Stimulated activated CD8-positive, alpha-beta memory T cell treated with anti-CD3 and anti-CD28 coated beads, Interleukin-12 subunit alpha, Interleukin-12 subunit beta, amount 100 ng/mL, for 4 hours (primary cell): ENCODE measurements at places on chromosomes 11 and 22.
A peak's percentile ranks its signal among the peaks of the same experiment; 100 is the strongest.

- DNase-seq: no peak
Measured at GRCh38 chr11:26134481-26135355, 197.2 kb upstream of the ANO3 start.

DNA sequence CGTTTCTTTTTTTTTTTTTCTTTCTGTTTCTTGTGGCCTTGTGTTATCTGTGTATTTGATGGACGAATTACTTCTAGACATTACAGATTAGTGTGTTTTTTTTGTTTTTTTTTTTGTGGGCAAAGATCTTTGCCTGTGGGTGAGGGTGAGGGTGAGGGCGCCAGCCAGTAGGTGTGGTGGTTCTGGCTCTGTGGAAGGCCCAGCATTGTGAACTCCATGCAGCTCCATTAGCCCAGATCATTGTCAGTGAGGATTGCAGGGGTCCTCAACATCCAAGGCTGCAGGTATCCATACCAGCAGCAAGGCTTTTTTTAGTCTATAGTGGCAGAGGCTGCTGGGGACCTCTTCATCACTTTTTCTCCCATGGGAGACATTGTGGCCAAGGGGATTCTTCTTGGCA, 13.7 kb downstream of the BIRC2 start:
- DNase-seq: no peak

- no peak for DNase-seq
Measured at GRCh38 chr11:118291477-118292135, 12.9 kb upstream of the CD3E start.

DNA sequence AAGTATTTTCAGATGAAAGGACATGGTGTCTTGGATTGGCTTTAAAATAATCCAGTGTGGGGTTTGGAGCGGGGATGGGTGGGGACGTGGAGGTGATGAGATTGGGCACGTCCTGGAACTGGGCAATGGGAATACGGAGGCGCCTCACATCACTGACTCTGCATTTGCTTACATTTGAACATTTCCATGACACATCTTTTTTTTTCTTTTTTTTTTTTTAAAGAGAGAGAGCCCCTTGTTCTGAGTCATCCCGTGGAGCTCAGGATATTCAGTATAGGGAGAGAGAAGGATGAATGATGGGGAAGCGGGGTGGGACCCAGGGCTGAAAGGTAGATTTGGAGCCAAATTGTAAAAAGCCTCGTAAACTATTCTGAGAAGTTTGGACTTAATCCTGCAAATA, 142.7 kb downstream of the FBXO7 start:
- no peak for DNase-seq

DNA sequence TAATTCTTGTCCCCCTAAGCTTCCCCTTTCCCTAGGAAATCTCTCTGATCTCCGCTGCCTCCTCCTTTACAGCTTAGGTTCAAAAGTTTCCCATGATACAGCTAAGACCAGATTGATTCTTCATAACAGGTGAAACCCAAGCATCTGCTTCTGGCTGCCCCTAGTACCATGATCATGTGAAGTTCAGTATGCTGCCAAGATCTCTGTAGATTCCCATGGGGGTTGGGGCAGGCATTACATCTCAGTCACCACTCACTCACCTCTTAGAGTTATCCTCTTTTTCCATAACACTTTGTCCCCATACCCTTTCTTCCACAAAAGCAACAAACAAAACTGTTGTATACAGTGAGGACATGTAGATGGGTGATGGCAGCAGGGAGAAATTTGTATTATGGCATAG, 44.0 kb downstream of the RRP8 start:
- no peak for DNase-seq

DNA sequence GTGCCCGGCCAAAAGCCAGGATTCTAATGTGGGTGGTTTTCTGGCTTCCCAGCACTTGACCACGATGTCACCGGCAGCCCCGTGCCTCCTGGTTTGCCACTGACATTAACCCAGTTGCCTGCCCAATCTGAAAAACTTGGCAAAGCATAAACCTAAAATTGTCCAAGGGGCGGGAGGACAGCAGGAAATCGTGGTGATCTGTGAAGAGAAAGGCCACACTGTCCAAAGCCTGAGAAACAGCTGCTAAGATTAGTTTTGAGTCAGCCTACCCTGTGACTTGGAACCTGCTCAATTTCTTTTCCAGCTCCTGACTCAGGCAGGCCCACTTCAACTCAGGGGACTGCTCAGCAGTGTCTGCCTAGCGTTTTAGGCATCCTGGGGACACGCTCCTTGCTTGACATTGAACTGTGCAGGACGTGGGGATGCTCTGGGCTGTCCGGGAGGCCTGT, 8.2 kb upstream of the F2 start:
- no peak for DNase-seq

GRCh38 chr11:18490736-18491485, 35.3 kb downstream of the LDHAL6A start:
- no peak for DNase-seq

GRCh38 chr11:129365816-129366215, 9.8 kb upstream of the BARX2 start:
- DNase-seq: no peak

DNA sequence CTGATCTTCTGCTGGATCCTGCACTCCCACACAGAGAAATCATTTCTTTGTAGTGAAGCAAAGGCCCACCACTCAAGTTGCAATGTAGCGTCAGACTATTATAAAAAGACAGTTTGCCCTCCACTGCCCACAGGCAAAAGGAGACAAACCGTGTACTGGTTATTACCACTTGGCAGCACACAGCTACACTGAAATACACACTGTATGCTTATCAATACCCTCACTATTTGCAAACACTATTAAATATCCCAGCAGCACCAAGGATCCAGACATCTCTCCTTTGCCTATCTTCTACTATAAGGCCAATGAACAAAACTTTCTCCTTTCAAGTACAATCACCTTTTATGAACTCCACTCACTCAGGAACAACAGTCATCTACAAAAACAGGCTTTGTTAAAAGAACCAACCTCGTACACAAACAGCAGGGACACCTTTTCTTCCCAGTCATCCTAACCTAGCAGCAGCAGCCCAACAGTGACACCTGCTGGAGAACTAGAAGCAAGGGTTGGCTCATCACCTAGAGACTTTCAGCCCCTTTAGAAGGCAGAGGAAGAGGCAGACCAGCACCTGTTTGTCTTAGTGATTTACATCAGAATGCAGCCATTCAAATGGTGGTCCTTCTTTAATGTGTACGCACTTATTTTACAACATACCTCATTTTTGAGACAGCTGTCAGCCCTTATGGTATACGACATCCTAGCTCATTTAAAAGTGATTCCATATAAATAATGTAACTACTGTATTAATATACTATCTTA, 56.1 kb downstream of the AMBRA1 start:
- peak; percentile 12 for DNase-seq

DNA sequence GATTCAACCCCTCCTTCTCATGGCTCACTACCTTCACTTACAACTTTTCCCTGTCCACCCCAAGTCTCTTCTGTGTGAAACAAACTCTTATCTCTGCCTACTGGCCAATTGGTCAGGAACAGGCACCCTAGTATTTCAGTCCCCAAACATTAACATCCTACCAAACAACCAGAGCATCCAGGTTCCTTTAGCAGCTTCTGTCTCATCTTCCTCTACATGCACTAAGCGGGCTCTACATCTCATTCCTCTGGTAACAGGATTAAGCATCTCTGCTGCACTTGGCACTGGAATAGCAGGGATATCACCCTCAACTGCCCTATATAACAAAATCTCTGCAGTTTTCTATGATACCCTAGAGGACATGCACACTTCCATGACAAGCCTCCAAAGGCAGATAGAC, 116.2 kb downstream of the JRKL start:
- DNase-seq: no peak

DNA sequence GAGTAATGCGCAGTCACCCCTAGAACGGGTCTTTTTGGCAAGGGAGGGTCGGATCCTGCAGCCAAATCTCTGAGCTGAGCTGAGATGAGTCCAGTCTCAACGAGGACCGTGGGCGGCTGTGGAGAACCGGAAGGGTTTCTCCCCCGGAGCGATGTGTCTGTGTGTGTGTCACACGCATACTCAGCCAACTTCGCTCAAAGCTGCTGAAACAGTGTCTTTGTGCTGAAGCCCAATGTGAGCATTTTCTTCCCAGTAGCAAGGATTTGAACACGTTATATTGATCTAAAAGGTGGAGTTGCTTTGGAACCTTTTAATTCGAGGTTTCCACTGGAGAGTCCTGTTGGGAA, 1.4 kb upstream of the CELSR1 start:
- DNase-seq: no peak

DNA sequence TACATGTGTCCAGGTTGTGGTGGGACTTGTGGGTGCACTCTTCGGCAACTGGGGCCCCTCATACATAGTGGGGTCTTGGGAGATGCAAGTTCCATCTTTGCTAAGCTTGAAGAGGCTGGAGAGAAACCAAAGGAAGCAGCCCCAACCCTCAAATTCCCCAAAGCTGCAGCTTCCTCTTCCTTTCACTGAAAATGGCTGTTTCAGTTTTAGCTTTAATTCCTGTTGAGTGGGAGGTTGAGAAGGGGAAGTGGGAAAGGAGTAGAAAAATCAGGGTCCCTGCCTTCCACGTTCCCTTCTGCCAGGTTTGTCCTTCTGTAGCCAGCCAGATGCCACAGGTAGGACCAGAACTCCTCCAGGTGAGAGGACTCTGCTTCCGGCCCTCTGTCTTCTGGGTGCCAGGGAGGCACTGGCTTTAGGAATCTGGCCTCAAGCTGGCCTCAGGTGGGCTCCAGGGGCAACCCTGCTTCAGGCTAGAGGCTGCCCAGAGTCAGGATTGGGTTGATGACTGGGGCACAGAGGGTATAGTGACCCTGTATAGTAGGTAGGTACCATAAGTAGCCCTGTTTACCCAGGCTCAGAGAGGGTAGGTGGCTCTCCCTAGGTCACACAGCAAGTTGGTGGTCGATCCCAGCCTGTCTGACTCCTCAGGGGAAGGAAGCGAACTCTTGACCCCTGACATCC, 16.2 kb downstream of the P2RY6 start:
- DNase-seq: no peak

DNA sequence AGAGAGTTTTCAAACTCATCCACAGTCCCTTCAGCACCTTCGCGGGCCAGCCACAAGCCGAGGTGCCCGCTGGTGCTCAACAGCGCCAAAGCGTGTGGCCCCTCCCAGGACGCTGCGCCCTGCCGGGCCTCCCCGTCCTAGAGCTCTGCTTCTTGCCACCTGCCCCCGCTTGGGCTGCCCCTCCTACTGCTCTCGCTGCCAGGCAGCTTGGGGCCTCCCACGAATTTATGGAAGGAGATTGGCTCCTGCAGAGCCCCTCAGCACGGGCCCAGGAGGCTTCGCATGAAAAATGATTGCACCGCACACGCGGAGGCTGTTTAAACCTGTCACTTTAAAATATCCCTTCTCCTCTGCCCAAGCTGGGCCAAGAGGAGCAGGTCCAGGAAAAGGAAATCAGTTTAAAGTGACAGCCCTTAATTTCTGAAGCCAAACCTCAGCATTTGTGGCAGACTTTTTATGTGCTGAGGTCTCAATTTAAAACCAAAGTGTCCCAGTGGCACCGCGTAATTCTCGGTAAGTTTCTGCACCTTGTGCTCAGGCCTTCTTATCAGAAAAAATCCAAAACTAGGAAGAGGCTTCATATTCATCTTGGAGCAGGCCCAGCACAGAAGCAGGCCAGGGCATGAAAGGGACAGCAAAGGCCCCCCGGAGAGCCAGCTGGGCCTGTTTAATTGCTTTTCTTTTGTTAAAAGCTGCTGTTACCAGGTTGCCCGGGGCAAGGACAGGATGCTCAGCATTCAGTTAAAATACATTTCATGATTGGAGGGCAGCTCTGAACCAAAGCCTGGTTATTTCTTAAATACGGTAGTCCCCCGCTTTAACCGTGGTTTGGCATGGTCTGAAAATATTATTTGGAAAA, 303.6 kb downstream of the OPCML start:
- no peak for DNase-seq

DNA sequence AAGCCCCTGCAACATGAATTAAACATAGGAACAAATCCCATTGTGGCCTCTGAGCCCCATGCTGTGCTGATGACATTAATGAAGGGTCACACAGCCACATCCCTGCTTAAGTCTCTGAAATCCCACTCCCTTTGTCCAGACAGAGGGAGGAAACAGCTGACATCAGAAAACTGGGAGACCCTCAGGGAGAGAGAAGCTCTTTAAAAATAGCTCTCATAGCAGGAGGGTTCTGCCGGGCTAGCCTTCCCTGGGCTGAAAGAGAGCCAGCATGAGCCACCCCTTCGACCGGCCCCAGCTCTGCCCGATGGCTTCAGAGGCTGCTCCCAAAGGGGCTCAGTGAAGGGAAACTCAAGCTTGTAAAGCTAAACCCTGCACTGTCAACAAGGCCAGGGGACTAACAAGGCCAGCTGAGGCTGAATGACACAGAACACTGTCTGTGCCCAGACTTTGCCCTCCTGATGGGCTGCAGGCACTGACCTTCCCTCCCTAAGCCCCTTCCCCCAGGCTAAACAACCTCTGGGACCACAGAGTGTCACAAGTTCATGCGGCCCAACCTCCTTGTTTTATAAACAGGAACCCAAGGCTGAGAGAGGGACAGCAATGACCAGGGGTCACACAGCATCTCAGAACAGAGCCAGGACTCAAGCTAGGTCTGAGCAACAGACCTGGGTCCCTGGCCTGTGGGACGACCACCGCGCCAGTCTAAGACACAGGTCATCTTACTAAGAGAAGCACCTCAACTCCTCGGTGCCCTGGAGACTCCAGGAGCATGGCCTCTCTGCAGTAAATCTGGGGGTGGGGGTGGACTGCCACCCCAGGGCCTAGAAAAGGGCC, 163.8 kb downstream of the CHST1 start:
- DNase-seq: no peak

GRCh38 chr22:39110631-39111561, 13.9 kb downstream of the APOBEC3H start:
- DNase-seq: no peak

DNA sequence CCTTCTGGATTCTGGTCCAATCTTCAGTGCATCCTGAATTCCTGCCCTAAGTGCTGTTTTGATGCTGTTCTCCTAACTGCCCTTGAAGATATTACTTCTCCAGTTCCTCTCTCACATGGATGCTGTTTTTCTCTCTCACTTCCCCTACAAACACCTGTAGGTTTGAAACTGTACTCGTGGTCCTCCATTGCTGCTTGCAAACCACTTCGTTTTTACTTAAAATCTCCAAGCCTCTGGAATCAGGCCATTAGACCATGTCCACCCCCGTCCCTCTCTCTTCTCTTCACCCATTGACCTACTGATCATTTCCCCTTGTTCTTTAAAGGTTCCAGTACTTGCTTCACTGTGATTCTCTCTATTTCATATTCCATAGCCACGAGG, 988.1 kb downstream of the NTM start:
- no peak for DNase-seq

DNA sequence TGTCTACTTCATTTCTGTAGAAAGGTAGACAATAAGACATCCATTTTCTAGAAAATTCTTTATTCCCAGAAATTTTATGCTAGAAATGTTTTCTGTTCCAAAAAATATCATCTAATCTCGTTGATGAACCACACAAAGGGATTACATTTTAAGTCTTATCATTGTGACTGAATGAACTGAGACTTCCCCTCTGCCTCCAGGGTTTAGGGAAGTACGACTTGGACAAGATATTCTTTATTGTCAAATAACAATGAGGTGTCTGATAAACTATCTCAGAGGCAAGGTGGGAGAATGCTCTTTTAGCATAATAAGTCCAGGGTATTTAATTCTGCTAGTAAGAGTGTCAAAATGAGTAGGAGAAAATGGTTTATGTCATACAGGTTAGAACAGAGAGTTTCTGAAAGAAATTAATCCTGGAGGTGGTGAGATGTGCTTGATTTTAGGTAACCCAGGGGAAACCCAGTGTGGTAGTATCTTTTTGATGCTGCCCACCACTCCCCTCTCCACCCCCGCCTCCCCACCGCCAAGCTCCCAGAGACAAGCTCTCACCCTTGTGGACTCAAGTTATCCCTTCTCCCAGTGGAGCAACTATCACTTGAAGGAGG, 100.6 kb downstream of the CD44 start:
- DNase-seq: no peak
